Left ventricle myocardium inferior (tissue), 1 donor: ENCODE measurements at places on chromosomes 1 and 21. TPM values are rescaled to one million over a fixed set of nuclear protein-coding genes. Genes with fewer than 3 reads are reported as not detected.

DNA sequence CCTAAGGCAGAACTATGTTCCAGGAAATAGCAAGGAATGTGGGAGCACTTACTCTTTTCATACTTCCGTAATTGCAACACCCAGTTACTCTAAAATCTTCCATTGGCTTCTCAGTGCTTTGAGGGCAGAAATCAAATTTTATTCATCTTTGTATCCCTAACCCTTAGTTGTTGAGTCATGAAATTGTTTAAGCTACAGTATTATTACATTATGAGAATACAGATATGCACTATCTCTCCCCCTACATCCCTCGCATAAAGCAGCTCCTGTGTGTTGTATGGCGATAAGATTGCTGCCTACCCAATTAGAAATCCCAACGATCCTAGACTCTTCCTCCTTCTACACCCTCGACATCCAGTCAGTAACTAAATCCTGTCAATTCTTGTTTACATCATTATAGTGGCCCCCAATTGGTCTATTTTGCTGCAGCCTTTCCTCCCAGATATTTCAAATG, 2.6 kb downstream of the AIDA start:
- H3K36me3 ChIP-seq: no peaks in the 10 kb centered on the region
- H3K27ac ChIP-seq: no peak overlapping the region
- H3K4me1 ChIP-seq: peaks cover 55% of the 10 kb centered on the region
- H3K4me3 ChIP-seq: no peak overlapping the region
- H3K27me3 ChIP-seq: no peaks in the 10 kb centered on the region
- no peak for DNase-seq

- DNase-seq: no peak
- H3K4me1 ChIP-seq: no peaks in the 10 kb centered on the region
- no peaks in the 10 kb centered on the region for H3K27me3 ChIP-seq
- H3K27ac ChIP-seq: no peak overlapping the region
- no peaks in the 10 kb centered on the region for H3K36me3 ChIP-seq
Measured at GRCh38 chr1:232876506-232877364, 71.5 kb downstream of the MAP10 start.

The NOL9 gene
- total RNA-seq: 13.4 TPM

The KANK4 gene
- 0.11 TPM for total RNA-seq
